ENCODE measurements at places on chromosomes 2 and 18. TPM values are rescaled to one million over a fixed set of nuclear protein-coding genes. Genes with fewer than 3 reads are reported as not detected.
A peak's percentile ranks its signal among the peaks of the same experiment; 100 is the strongest.

Gene SCN9A
- total RNA-seq, result 11.5 TPM

- DNase-seq, result no peak
These were observed 170.9 kb downstream of the CAPN13 start for GRCh38 chr2:30636311-30636710.

- DNase-seq, result no peak
These were observed 29.0 kb downstream of the TNFRSF11A start for GRCh38 chr18:62354151-62354550.

- no peak for DNase-seq
These were observed 417.7 kb upstream of the SLC14A2 start for GRCh38 chr18:45197526-45197970.

GRCh38 chr2:129457277-129457818, 522.1 kb upstream of the RAB6C start:
- DNase-seq, result no peak

- DNase-seq, result no peak
These were observed 59.9 kb upstream of the REG3A start for GRCh38 chr2:79219383-79219988.

DNA sequence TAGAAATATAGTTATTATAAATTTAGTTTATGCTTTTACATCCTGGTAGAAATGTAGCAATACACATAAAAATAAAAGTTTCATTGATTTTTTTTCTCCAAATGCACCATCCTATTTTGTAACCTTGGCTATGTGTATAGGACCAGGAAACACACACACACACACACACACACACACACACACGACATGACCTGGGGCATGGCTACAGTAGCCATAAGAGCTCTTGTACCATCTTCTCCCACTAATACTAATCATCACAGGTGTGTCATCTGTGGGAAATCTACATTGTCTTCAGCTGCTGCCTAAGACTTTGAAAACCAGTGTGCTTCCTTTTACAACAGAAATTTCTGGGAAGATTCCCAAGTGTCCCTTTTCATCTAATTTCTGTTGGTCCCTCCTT, 144.3 kb downstream of the MCFD2 start:
- DNase-seq, result no peak

DNA sequence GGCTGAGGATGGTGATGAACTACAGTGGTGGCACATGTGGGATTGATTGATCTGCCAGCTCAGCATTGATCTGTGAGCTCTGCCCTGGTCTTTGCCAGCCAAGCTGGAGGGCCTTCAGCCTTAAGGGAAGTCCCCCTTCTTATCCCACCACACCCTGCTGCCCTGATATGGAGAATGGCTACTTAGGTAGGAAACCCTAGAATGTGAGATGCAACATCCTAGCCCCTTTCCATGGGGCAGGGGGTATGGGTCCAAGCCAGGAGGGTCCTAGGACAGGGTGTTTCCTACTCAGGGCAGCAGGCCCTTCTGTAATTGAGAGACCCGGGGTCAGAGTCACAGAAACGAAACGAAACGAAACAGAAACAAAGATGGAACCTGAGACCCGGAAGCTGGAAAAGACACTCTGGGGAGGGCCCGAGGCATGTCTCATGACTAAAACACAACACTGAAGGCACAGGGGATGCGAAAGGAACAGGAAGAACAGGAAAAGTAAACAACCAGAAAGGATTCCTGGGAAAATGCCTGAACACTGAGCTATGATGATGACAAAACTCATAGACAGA, 16.9 kb upstream of the SULT1C2 start:
- DNase-seq, result peak; percentile 84
